Stimulated activated CD8-positive, alpha-beta memory T cell treated with anti-CD3 and anti-CD28 coated beads, Interleukin-15, amount 100 ng/mL, for 24 hours (primary cell): ENCODE measurements at places on chromosomes 2 and 18.

- DNase-seq: no peak
These were observed 30.7 kb upstream of the ERCC3 start for GRCh38 chr2:127324635-127325034.

GRCh38 chr2:888906-889566, 61.6 kb upstream of the SNTG2 start:
- DNase-seq: no peak

DNA sequence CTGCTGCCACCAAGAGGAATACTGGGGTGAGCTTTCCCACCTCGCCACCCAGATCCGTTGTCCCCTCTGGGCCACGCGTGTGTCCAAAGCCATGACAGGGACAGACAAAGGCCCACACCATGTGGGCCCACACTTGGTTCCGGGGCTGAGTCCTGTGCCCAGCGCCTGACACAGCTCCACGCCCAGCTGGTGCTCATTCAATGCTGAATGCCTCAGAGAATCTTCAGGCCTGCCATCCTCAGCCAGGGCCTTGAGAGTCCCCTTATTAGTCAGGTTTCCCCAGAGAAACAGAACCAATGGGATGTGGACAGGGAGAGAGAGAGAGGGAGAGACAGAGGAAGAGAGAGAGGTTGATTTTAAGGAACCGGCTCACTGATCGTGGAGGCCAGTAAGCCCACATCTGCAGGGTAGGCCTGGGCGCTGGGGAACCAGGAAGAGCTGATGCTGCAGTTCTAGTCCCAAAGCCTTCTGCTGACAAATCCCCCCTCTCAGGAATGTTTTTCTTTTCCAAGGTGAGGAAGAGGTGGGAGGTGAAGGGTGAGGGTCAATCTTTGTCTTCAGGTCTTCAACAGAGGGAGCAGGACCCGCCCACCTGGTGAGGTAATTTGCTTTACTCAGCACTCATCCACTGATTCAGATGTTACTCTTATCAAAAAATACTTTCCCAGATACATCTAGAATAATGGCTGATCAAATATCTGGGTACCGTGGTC, 10.2 kb upstream of the SPATA3 start:
- DNase-seq: no peak

DNA sequence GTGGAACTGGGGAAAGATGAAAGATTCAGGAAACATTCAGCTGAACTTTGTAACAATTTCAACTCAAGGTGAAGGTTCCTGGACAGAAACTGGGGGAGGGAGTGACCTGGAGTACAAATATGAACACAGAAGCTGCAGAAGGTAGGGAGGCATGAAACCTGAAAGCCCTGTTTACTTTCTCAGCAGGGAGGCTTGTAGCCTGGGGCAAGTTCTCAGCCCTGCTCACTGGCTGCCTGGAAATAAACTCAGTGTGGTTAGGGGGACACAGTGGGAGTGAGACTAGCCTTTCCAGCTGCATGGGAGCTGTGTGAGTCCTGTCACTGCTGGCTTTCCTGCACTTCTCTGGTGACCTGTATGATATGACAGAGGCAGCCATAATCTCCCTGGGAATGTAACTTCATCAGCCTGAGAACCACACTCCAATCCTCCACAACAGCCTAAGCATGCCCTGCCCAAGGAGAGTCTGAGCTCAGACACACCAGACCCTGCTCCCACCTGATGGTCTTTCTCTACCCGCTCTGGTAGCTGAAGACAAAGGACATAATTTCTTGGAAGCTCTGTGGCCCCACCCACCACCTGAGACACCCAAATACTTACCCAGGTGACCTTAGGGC, 77.0 kb downstream of the ZSWIM2 start:
- no peak for DNase-seq

DNA sequence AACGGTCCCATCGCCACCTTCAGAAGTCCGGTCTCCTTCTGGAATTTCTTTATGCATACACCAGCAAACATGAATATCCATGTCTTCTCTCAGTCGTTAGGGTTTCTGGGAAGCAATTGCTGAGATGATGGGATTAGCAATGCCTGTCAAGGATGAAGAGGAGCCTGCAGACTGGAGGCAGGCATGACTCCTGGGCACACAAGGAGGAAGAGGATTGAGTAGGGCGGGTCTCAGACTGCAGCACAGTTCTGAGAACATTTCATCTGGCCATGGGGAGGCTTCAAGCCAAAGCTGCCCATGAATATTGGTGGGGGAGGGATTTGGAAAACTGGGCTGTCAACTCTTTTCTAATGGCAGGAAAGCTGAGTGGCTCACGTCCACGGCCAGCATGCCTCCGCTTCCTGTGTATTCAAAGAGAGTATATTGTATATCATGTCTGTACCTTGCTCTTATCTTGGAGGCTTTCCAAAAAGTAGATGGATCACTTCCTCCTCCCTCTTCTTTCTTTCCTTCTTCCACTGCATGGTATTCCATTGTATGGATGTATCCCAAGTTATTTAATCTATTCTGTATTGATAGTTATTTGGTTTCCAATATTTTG, 24.5 kb downstream of the MC2R start:
- no peak for DNase-seq
